IPS DF 19.7 (cell line): ENCODE measurements at places on chromosomes 5 and 9.

GRCh38 chr5:109645707-109646192, 44.0 kb upstream of the MAN2A1 start:
- DNase-seq, result no peak

- DNase-seq, result no peak
Measured at GRCh38 chr5:135236908-135237747, 161.9 kb downstream of the MACROH2A1 start.

DNA sequence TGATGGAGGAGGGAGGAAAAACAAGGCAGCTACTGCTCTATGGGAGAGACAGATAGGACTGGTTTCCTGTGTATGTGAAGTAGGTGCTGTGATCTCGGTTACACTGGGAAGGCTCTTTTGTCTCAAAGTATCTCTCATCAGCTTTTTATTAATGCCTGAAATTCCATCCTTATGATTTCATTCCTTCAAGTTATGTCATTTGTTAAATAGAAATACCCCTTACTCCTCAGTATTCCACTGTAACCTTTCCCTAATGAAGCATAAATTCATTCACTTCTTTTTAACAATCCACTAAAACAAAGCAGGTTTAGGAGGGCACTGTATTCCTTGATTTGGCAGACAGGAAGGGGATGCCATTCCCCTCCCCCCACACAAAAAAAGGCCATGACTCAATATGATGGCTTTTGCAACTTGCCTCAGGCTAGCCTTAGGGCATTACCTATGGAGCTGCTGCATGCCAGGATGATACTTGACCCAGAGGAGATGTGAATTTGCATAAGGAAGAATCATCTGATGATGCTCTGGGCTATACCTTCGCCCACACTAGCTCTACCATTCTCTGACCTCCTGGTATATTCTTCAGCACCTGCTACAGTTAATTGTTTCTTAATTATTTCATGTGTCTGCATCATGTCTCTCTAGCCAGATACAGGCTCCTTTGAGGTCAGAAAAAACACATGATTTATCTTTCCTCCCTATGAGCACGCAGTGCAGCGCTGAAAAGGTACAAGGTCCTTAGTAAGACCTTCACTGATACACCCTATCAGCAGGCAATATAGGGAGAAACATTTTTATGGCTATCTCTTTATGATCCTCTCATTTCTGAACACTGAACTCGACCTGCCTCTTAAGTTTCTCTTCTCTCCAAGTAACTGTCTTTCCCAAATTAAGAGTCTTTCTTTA, 26.3 kb downstream of the NR3C1 start:
- peak; percentile 35 for DNase-seq

DNA sequence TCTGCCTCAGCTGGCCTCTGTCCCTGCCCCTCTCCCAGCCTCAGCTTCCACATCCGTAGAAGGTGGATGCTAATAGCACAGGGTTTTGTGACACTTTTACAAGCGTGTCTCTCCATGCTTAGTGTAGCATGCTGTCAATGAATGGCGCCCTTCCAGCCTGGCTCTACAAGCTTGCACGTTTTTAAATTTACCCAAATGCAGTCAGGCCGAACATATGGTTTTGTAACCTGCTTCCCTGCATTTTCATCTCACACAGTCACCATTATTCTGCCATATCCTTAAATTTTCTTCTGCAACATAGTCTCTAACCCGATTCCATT, 28.8 kb downstream of the FAM163B start:
- no peak for DNase-seq

- DNase-seq, result no peak
Measured at GRCh38 chr5:56011835-56012234, 17.1 kb upstream of the IL6ST start.

- DNase-seq, result no peak
Measured at GRCh38 chr9:104899759-104900247, 28.2 kb downstream of the ABCA1 start.

DNA sequence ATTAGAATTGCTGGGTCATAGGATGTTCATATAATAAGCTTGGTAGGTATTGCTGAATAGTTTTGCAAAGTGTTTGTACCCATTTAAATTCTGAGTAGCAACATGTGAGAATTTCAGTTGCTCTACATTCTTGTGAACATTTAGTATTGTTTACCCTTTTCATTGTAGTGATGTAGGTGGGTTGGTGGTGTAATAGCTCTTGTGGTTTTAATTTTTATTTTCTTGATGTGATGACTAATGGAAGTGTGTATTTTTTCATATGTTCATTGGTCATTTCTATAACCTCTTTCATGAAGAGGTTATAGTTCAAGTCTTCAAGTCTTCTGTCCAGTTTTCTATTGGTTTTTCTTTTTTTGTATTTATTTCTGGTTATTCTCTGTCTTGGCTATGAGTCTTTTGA, 34.4 kb downstream of the RASA1 start:
- no peak for DNase-seq

GRCh38 chr5:158511454-158511853, 588.3 kb downstream of the EBF1 start:
- DNase-seq, result no peak
